ENCODE measurements at places on chromosomes 5 and 9. TPM values are rescaled to one million over a fixed set of nuclear protein-coding genes. Genes with fewer than 3 reads are reported as not detected.

Gene TSSK1B
- total RNA-seq = not detected

Gene SV2C
- total RNA-seq = under 0.01 TPM

Gene MYMK
- not detected for total RNA-seq

Gene AQP3
- total RNA-seq = 2.1 TPM

Gene PCDHGA12
- total RNA-seq = 3.8 TPM

Gene WNT8A
- not detected for total RNA-seq

Gene PALM2AKAP2
- total RNA-seq = 28.4 TPM

Gene ACTBL2
- total RNA-seq = not detected

Gene CCDC192
- 2.3 TPM for total RNA-seq

Gene MARCHF11
- total RNA-seq = not detected

Gene SNX24
- 5.8 TPM for total RNA-seq

Gene PCDH12
- 2.4 TPM for total RNA-seq

Gene PCDHB10
- 4.7 TPM for total RNA-seq

Gene F2RL2
- not detected for total RNA-seq

Gene OTP
- not detected for total RNA-seq

Gene CDKN2AIPNL
- 13.8 TPM for total RNA-seq

Gene AJM1
- 0.33 TPM for total RNA-seq

Gene UBTD2
- 20.9 TPM for total RNA-seq

Gene GZMA
- total RNA-seq = 1.8 TPM

Gene NRARP
- 11.5 TPM for total RNA-seq

Gene BTNL3
- total RNA-seq = not detected

Gene OR1L8
- total RNA-seq = 0.66 TPM

Gene C8G
- total RNA-seq = not detected

Gene PCDHGA2
- 2.5 TPM for total RNA-seq

Gene GABRB2
- total RNA-seq = 9.3 TPM

Gene LHX3
- total RNA-seq = not detected

Gene PAEP
- not detected for total RNA-seq

Gene UBE2B
- total RNA-seq = 91.3 TPM

Gene PCDHB11
- 1.5 TPM for total RNA-seq

Gene C5orf58
- total RNA-seq = not detected

Gene FCN2
- 1.3 TPM for total RNA-seq

Gene TRIM23
- 15.4 TPM for total RNA-seq

Gene IL33
- total RNA-seq = 15.9 TPM

Gene OTULINL
- total RNA-seq = 21.6 TPM

Gene KLHL9
- total RNA-seq = 24.8 TPM

Gene TCERG1
- total RNA-seq = 120 TPM

Gene SHOC1
- total RNA-seq = not detected

Gene ADAMTS19
- total RNA-seq = 0.51 TPM

Gene PCDHA10
- 1.9 TPM for total RNA-seq

All from subcutaneous adipose tissue (tissue), 4 donors.